GM23248 (cell line): ENCODE measurements at places on chromosomes 7 and 10.

DNA sequence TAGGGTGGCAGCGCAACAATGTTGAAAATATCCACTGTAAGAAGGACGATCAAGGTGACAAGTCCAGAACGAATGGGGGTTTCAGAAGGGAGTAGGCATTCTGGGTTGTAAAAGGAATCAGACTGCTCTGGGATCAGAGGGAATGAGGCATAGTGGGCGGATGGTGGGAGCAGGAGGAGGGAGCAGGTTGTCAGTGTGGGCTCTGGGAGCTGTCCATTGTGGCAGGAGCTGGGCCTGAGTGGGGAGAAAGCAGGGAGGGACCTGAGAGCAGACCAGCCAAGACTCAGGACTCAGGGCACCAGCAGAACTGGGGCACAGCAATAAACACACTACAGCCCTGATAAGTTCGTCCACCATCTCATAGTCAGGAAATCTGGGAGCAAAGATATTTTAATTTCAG, 292.6 kb upstream of the MKI67 start:
- no peak for DNase-seq

GRCh38 chr7:155917836-155918430, 105.7 kb upstream of the SHH start:
- no peak for DNase-seq

GRCh38 chr7:105304040-105304895, 84.5 kb downstream of the SRPK2 start:
- DNase-seq: peak; percentile 59

DNA sequence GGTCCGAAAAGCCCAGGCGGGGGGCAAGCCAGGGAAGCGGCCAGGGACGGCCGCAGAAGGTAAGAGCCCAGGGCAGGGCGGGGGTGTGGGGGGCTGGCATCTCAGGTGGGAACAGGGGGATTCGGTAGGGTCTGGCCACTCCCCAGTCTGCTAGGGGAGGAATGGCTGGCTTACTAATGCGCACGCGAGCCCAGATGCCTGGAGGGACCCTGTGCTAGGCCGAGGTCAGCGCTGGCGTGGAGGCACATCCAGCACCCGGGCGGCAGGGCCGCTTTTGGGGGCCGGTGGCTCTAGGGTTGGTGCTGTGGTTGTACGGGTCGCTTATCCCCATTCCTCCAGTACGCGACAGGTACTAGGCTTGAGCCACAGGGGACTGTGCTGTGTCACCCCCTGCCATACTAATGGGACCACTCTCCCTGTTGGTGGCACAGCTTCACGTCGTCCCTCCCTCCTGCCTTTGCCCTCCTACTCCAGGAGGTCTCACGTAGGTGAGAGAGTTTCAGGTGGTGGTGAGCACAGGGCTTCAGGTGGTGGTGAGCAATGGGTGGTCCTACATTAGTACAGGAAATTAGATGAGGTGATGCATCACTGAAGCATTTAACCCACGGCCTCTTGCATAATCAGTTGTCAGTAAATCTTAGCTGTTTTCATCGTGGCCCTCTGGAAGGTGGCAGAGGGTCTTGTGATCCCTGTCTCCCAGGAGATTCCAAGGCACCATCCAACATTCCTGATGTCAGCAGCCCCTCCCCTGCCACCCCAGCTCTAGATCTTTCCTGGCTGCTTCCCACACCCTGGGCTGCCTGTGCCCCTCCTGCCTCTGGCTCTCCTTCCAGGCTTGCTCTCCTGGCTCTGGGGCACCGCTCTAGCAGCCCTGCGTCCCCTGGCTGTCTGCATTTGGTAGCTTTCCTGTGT, 971 bp downstream of the AEBP1 start:
- DNase-seq: peak; percentile 80

GRCh38 chr7:96016735-96017134, 244.4 kb downstream of the DYNC1I1 start:
- no peak for DNase-seq

DNA sequence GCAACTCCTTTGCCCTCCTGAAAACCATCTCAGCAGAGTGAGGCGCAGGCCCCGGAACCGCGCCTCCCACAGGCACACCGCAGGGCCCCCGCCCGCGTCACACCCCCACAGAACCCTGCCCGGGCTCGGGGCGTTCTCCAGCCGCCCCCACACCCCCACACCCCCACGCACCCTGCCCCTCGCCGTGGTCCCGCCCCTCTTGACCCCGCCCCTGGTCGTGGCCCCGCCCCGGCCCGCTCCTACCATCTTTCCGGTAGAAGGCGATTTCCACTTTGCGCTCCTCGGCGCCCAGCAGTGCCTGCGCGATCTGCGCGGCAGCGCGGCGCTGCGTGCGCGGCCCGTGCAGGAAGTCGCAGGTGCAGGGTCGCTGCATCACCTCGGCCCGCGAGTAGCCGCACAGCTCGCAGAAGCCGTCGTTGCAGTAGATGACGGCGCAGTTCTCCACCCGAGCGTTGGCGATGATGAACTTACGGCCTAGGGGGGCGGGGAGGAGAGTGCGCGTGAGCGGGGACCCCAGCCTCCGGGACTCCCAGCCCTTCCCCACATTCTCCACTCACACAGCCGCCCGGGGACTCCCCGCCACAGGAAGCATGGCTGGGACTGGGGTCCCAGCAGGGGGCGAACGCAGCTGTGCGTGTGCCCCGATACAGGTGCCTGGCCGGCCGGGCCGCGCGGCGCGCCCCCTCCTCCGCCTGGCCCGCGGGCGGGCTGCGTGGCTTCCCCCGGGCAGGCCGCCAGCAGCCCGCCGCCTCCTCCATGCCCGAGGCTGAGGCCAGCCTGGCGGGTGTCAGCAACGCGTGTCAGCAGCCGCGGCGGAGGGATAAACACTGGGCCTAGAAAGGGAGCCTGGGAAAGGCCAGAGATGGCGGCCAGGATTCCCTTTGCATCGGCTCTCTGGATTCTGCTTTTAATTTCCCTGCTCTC, 3.4 kb downstream of the KCNH2 start:
- peak; percentile 62 for DNase-seq

GRCh38 chr10:91061187-91061586, 140.3 kb upstream of the ANKRD1 start:
- no peak for DNase-seq

- DNase-seq: no peak
These were observed 52.2 kb upstream of the INHBA start for GRCh38 chr7:41755096-41755495.

- no peak for DNase-seq
These were observed 359.7 kb upstream of the C7orf33 start for GRCh38 chr7:148230883-148231282.

DNA sequence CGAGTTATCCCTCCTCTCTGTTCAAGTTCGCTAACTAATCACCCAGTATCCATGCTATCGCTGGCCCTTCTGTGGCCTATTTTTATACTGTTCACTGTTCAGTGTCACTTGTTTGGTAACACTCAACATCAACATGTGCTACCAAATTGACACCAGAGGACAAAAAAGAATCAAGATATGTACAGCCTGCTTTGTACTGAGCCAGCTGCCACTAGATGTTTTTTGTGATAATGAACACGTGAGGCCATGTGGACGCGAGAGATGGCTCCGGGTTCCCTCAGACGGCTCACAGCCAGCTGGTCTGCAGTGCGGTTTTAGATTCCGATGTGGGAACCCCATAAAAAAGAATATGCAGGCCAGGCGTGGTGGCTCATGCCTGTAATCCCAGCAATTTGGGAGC, 21.2 kb downstream of the CAV1 start:
- no peak for DNase-seq
